CD4-positive, alpha-beta T cell treated with Interleukin-17A for 1 hour (primary cell): ENCODE measurements at places on chromosomes 6 and 20.

GRCh38 chr20:54643761-54644160 lies 168.4 kb downstream of the DOK5 start:
- DNase-seq: no peak

GRCh38 chr6:77926198-77926751 lies 273.4 kb downstream of the MEI4 start:
- no peak for DNase-seq

GRCh38 chr6:128131566-128131965 lies 230.7 kb upstream of the THEMIS start:
- no peak for DNase-seq

GRCh38 chr6:136742125-136742524 lies 50.2 kb downstream of the MAP3K5 start:
- DNase-seq: no peak

GRCh38 chr20:49344975-49345374 lies 67.1 kb upstream of the ZNFX1 start:
- no peak for DNase-seq

DNA sequence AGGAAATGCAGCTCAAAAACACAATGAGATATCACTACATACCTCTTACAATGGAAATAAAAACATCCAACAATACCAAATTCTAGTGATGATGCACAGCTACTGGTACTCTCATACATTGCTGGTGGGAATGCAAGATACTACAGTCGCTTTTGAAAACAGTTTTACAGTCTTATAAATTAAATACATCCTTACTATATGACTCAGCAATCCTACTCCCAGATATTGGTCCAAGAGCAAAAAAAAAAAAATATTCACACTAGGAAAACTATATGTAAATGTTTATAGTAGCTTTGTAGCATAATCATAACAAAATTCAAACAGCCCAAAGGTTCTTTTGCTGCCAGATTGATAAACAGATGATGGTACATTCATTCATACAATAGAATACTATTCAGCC lies 217.4 kb upstream of the FAM83B start:
- no peak for DNase-seq

DNA sequence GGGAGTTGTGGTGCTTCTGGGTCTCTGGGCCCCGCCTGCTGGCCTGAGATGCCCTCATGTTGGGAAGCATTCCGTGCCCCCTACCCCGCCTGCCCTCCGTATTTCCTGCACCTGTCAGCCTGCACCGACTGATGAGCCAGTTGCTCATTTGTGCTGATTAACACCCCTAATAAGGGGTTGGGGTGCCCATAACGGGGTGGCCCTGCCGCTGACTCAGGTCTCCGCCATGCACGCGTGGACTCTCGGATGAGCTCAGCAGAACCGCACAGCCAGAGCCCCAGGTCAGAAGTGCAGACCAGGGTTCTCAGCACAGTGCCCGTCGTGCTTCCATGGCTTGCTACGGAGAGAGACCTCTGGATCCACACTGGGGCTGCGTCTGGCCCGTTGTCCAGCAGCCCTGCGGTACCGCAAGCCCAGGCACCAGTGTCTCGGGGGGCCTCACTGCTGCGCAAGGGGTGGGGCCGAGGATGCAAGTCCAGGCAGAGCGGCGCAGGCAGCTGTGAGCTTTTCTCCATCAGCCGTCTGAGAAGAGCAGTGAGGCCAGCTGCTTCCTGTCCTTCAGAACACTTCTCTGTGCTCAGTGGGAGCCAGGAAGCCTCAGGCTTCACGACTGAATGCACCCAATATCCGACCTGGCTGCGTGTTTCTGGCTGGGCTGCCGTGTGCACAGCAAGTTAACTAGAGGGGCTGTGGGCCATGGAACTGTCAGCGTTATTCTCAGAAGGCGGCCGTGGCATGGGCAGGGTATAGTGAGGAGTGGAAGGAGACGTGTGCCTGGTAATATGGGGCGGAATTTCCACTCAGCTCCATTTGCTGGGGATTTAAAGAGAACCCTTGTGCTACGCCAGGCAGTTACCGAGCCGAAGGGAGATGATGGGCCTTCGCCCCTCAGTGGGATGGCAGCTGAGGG lies 18.6 kb downstream of the MTG2 start:
- no peak for DNase-seq

DNA sequence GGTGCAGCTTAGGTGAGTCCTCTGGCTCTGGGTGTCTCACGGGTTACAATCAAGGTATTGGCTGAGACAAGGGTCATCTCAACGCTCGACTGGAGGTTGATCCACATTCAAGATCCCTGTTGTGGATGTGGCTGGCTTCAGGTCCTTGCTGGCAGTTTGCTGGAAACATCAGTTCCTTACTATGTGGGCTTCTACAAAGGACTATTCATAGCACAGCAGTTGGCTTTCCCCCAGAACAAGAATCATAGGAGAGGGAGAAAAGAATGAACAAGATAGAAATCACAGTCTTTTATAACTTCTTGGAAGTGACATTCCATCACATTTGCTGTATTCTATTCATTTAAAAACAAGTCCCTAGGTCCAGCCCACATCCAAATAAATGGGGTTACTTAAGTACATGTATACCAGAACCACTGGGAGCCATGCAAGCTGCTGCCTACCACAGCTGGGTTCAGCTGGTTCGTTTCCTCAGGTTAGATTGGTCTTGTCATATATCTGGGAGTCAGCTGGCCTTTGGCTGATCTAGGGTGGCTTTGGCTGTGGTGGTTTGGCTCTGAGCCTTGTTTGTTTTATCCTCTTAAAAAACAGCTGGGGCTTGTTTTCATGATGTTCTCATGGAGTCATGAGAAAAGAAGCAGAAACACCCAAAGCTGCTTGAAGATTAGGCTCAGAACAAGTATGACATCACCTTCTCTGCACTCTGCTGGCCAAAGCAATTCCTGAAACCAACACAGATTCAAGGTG lies 433.2 kb upstream of the SPTLC3 start:
- DNase-seq: no peak

DNA sequence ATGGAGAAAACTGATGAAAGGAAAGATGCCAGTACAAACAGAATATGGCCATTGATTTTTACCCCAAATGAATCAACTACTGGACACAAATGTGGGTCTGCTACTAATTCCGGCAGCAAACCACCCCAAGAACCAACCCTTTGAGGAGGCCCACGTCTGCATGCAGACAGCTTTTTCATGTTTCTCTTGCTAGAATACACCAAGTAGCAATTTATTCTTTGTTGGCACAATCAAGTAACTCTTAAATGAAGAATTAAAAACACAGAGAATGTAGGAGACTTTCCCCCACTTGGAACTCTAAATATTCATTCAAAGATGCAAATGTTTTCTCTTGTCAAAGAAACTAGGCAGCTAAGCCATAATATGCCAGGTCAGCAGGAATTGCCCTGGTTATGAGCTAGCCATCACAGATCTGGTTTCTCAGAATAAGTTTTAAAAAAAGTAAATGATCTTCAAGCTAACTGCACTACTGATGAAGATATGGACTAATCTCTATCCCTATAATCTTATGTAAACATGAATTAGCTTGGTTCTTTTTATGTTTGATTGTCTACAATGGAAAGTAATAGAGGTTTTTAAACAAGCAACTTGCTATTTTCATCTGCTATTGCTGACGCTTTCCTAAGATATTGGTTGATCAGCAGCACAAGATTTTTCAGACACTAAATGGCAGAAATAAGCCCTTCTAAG lies 163.1 kb upstream of the THEMIS start:
- DNase-seq: no peak

- no peak for DNase-seq
These were observed 38.9 kb downstream of the STK35 start for GRCh38 chr20:2140561-2140960.

- DNase-seq: no peak
These were observed 540.7 kb downstream of the BMP2 start for GRCh38 chr20:7308163-7308562.
